ENCODE measurements at places on chromosomes 12 and 14.

- DNase-seq, result no peak
Observed at GRCh38 chr12:116429826-116430360, 129.3 kb upstream of the MAP1LC3B2 start.

- no peak for DNase-seq
Observed at GRCh38 chr12:77722536-77722935, 108.2 kb upstream of the NAV3 start.

DNA sequence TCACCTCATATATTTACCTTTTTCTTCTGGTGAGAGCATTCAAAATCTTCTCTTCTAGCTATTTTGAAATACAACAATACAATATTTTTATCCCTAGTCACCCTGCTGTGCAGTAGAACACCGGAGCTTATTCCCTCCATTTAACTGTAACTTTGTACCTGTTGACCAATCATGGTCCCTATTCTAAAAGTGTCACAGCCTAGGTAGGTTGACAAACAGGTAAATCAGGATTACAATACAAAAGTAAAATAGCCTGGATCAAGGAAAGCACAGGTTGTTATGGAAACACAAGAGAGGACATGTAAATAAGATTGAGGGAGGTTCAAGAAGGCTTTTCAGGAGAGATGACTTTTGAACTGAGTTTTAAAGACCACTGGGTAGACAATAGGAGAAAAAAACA lies 670.9 kb downstream of the DIO2 start:
- no peak for DNase-seq

DNA sequence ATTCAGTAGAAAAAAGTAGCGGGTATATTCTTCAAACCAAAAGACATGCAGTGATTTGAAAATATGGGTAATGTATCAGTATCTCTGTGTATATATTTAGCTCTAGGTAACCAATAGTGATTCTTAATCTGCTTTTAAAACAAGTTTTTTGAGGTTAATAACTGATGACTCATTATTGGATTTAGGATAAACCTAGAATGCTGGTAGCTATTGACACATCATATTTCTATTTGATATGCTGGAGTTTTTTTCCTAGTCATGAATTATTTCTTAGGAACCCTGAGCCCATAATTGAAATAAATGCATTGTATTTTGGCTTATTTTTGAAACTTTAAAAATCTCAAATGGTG lies 15.5 kb downstream of the ARF6 start:
- no peak for DNase-seq

GRCh38 chr12:29782285-29782870 lies 1.4 kb downstream of the TMTC1 start:
- DNase-seq, result no peak

DNA sequence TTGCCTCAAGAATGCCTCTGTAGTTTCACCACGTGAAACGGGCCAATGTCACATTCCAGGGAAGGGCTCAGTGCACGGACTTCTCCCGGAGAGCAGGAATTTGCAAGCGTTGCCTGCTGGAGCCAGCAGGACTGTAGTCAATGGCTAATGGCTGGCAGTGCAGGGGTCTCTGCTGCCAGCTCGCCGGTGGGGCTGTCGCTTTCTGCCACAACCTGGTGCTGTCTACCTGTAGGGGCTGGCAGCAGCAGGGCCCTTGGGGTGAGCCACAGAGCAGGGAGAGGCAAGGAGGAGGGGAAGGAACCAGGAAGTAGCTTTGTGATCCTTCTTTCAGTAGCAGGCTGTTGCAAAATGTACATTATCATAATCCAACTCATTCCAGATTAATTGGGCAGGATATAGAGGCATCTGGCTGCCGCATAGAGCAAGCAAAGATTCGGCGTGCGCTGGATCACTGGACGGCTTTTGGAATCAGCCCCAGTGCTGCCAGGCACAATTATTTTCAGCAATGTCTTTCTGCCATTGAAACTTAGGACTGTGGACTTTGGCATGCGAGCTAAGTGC lies 114.1 kb downstream of the PAPOLA start:
- no peak for DNase-seq

DNA sequence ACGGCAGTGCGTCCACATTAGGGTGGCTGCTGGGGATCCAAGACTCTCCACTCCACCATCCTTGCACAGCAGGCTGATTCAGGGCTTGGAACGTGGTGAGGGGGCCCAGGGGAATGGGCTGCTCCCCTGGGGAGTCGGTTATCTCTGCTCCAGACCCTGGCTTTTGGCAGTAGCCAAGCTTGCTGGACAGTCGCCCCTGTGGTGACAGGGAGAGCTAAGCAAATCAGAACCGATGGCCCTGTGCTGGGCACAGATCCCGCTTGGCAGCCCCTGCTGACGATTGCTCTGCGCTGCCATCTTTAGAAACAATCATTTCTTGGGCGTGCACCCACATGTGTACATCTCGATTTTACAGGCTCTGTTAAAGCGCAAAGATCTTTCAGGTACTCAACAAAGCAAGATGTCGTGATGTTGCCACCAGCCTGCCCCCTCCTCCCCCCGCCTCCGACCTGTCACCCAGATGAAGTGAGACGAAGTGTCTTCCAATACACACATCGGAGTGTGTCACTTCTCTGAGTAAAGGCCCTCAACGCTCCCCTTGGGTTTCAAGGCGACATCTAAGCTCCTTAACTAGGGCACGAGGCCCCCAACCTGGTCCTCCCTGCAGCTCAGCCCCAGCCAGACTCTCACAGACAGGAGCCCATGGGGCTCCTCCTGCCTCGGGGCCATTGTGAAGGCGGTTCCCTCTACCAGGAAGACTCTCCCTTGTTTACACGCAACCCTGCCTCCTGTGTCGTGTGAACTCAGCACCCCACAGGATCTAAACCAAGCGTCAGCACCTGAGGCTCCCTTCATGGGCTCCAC lies 55.6 kb downstream of the PITPNM2 start:
- DNase-seq, result no peak

DNA sequence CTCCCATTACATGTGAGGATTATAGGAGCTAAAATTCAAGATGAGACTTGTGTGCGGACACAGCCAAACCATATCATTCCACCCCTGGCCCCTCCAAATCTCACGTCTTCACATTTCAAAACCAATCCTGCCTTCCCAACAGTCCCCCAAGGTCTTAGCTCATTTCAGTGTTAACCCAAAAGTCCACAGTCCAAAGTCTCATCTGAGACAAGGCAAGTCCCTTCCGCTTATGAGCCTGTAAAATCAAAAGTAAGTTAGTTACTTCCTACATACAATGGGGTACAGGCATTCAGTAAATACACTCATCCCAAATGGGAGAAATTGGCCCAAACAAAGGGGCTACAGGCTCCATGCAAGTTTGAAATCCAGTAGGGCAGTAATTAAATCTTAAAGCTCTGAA lies 76.1 kb downstream of the CRADD start:
- DNase-seq, result no peak

DNA sequence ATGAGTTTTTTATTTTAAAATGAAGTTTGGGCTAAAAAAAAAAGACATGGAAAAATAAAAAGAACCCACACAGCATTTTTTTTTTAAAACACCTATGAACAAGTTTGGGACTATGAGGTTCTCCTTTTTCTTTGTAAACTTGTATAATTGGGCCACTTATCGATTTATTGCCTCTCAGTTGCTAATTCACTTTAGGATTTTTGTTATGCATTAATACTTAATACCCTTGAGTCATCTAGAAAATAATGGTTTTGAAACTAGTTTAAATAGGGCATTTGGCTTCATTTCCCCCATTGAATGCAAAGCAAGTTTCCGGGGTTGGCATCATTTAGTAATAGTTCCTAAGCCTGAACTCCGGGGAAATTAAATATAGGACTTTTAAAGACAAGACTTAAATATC lies 312.8 kb upstream of the RGS6 start:
- no peak for DNase-seq

DNA sequence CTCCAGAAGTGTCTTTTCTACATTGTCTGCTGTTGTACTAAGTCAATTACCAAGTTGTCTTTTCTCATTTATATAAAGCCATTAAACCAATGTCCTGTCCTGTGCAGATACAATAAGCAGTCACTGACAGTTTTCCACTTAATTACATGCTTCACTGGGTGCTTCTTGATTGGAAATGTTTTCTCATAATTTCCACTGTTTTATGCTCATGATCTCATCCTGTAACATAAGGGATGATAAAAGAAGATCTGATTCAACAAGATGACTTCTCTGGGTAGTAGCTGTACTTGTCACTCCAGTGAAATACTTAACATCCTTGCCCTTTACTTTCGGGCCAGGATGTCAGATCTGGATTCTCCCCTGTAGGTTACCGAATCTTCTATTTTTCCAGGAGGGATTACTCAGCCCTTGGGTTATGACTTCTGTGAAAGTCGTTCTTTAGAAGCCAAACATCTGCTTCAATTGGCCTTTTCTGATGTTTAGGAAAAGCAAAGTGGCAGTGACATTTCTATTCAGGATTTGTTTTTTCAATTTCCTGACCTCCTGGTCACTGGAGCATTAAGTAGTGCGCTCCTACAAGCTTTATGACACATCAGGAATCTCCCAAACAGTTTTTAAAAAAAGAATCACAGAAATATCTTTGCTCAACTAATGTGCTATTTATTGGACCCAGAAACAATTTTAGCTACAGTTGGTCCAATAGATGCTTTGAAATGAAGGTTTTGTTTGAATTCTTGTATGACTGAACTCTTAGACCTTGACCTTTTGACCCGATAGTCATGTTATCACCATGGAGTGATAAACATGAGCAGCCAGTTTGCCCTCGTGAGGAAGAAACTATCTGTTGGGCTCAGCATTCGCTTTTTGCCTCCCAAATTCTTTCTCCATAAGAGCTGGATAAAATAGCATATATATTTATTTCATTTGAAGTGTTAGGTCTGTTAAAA lies 234.5 kb upstream of the SSTR1 start:
- no peak for DNase-seq

DNA sequence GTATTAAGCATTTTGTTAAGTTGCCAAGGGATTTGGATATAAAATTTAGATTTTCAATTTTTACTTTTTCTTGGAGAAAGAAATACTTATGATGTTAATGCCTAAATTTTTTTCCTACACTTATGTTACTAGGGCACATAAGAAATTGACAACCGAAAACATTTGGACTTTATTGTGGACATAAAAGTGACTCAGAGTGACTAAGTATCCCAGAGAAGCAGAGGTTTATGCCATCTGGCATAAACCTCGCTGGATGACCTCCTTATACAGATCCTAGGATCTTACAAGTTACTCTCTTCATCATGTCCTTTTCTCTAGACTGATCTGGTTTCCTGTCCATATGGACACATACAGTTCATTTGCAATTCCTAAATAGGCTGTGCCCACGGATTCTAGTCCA lies 89.8 kb downstream of the RERG start:
- no peak for DNase-seq

DNA sequence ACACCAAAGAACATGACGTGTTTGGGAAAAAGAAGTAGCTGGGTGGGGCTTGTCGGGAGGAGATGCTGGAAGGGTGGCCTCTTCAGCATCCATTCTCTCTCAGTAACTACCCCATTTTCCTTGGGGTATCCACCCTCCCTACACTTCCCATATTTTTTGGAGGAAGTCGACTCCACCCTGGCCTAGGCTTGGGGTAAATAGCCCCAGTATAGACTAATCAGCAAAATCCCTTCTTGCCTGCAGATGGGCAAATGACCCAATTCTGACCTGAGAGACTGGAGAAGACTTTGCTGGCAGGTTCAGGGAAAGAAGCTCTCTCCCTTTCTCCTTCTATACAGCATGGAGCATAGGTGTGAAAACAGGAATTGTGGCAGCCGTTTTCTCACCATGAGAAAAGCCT lies 28.5 kb upstream of the JDP2 start:
- no peak for DNase-seq

DNA sequence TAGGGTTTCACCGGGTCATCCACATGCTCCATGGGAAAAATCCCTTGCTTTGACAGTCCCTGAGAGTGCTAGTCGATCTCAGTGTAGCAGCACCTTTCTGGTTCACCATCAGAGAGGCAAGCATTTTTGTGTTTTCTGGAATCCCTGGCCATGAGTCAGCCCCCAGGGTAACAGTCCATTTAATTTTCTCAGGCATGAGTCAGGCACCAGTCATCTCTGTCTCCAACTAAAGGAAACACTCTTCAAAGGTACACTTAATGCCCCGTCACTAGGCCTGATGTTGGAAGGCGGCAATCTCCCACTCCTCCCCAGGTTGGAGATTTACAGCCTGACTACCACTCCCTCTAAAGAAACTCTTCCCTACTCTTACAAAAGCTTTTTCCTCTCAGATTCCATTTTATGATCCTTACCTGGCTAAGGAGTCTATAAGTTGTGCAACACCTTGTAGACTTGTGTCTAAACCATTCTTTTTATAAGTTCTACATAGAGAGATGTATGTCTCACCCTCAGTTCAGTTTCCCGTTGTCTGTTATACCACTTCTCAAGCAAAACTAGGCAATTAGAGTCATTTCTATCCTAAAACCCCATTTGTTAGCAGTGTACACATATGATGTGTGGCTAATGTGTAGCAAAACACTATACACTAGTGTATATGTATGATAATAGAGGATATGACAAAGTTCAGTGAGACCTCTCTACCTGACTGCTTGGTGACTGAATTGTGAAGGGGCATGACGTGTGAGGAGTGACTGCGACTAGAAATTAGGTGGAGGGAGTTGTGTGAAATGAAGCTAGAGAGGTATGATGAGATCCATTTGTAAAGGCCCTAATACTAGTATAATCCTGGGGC lies 24.6 kb downstream of the TMEM19 start:
- DNase-seq, result no peak

- DNase-seq, result no peak
Observed at GRCh38 chr14:66482873-66483272, 3.3 kb upstream of the CCDC196 start.

DNA sequence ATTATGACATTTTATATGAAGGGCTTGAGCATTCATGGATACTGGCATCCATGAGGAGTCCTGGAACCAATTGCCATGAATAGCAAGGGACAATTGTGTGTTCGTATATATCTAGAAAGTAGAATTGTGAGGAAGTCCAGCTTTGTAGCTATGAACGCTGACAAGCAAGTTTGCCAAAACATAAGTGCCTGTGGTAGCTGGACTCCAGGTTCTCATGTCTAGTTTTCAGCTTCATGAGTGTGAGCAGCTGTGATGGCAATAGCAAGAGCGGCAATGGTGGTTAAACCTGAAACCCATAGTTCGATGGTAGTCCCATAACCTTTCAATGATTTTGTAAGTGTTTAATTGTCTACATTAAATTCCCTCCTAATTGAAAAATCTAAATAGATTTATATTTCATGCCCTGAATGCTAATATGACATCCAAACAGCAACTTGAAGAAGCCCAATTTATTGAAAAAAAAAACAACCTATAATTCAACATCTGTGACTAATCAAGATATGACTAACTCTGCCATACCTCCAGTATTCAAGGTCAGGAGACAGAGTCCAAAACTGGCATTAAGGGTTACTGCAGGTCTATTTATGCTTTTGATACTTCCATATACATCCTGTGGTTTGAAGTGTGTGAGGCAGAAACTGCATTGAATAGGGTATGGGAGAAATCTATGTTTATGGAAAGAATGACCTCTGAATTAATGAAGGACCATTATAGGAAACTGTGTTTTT lies 50.3 kb upstream of the PCED1B start:
- no peak for DNase-seq

DNA sequence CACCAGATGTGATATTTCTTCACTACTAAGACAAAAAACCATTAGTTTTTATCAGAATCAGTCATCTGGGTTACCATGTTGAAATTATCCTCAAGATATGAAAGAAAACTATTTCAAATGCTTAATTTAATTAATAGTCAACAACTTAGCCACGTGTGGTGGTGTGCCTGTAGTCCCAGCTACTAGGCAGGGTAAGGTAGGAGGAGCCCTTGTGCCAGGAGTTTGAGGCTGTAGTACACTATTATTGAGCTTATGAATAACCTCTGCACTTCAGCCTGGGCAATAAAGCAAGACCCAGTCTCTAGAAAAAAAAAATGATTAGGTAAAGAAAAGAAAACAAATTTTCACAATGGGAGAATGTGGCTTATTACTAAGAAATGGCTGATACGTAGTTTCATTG lies 33.4 kb downstream of the MRPL42 start:
- no peak for DNase-seq
